ENCODE measurements at places on chromosomes 4 and X. TPM values are rescaled to one million over a fixed set of nuclear protein-coding genes. Genes with fewer than 3 reads are reported as not detected.

The SH3RF1 gene
- total RNA-seq = 0.68 TPM

GRCh38 chrX:106415276-106415895, 196.4 kb upstream of the RADX start:
- peak; percentile 53 for DNase-seq
- H3K36me3 ChIP-seq = no peaks in the 10 kb centered on the region
- H3K4me1 ChIP-seq = no peaks in the 10 kb centered on the region
- H3K27ac ChIP-seq = no peak overlapping the region

The TRIM61 gene
- total RNA-seq = 3.7 TPM

- no peaks in the 10 kb centered on the region for H3K36me3 ChIP-seq
- no peak overlapping the region for H3K27ac ChIP-seq
- no peaks in the 10 kb centered on the region for H3K27me3 ChIP-seq
- H3K4me3 ChIP-seq = no peak overlapping the region
- H3K4me1 ChIP-seq = no peaks in the 10 kb centered on the region
- DNase-seq = no peak
These were observed 121.9 kb downstream of the GASK1B start for GRCh38 chr4:158050942-158051341.

GRCh38 chrX:26466387-26466786, 250.4 kb downstream of the MAGEB5 start:
- no peaks in the 10 kb centered on the region for H3K27me3 ChIP-seq
- no peaks in the 10 kb centered on the region for H3K36me3 ChIP-seq
- H3K27ac ChIP-seq = no peak overlapping the region
- H3K4me3 ChIP-seq = no peak overlapping the region
- no peaks in the 10 kb centered on the region for H3K4me1 ChIP-seq

DNA sequence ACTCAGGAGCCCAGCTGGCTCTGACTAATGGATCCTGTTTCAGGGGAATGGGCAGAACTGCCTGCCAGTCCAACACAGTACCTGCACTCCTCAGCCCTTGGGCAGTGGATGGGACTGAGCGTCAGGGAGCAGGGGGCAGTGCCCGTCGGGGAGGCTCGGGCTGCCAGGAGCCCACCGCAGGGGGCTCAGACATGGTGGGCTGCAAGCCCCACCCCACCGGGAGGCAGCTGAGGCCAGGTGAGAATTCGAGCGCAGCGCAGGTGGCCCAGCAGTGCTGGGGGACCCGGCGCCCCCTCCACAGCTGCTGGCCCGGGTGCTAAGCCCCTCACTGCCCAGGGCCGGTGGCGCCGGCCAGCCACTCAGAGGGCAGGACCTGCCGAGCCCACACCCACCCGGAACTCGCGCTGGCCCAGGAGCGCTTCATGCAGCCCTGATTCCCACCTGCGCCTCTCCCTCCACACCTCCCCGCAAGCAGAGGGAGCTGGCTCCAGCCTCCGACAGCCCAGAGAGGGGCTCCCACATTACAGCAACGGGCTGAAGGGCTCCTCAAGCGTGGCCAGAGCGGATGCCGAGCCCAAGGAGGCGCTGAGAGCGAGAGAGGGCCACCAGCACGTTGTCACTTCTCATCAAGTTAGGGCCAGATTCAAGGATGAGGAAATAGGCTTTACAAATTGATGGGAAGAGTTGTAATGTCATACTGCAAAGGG, 668.8 kb downstream of the GALNTL6 start:
- H3K4me1 ChIP-seq = no peaks in the 10 kb centered on the region
- no peak overlapping the region for H3K27ac ChIP-seq
- no peak overlapping the region for H3K4me3 ChIP-seq
- no peaks in the 10 kb centered on the region for H3K27me3 ChIP-seq
- H3K36me3 ChIP-seq = no peaks in the 10 kb centered on the region
- no peak for DNase-seq

The TXK gene
- 7.6 TPM for total RNA-seq

DNA sequence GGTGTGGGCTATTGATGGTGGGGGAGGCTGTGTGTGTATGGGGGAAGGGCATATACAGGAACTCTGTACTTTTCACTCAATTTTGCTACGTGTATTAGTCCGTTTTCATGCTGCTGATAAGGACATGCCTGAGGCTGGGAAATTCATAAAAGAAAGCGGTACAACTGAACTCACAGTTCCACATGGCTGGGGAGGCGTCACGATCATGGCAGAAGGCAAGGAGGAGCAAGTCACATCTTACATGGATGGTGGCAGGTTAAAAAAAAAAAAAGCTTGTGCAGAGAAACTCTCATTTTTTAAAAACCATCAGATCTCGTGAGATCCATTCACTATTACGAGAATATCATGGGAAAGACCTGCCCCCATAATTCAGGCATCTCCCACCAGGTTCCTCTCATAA, 152.3 kb downstream of the NEK1 start:
- H3K27me3 ChIP-seq = no peaks in the 10 kb centered on the region
- H3K4me1 ChIP-seq = no peaks in the 10 kb centered on the region
- H3K4me3 ChIP-seq = no peak overlapping the region
- H3K36me3 ChIP-seq = peaks cover 13% of the 10 kb centered on the region
- no peak overlapping the region for H3K27ac ChIP-seq

The FHDC1 gene
- total RNA-seq = 0.05 TPM

DNA sequence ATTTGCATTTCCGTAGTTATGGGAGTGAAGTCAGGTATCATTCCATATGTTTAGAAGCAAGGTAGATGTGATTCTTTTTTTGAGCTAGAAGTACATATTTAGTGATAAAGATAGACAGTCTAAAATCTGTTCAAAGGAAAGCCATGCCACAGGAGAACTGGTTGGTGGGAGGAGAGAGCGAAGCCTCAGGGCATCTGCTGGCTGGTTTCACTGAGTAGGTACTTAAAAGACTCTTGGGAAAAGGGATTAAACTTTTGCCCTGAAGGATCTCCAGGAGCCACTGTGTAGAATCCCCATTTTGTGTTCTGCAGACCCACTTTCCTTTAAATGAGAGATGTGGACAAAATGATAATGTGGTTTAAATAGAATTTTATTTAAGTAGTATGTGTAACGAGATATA, 89.6 kb downstream of the SHROOM2 start:
- H3K4me1 ChIP-seq = no peaks in the 10 kb centered on the region
- DNase-seq = no peak
- H3K36me3 ChIP-seq = no peaks in the 10 kb centered on the region

The TMSB15A gene
- total RNA-seq = not detected

GRCh38 chrX:23610495-23610894, 56.8 kb upstream of the PRDX4 start:
- no peak overlapping the region for H3K4me3 ChIP-seq
- no peaks in the 10 kb centered on the region for H3K4me1 ChIP-seq
- H3K27ac ChIP-seq = no peak overlapping the region
- H3K27me3 ChIP-seq = peaks cover 3% of the 10 kb centered on the region

- peaks cover 33% of the 10 kb centered on the region for H3K4me1 ChIP-seq
- DNase-seq = peak; percentile 82
- H3K27me3 ChIP-seq = no peaks in the 10 kb centered on the region
- peaks cover 13% of the 10 kb centered on the region for H3K36me3 ChIP-seq
These were observed 30.5 kb upstream of the PRKX start for GRCh38 chrX:3743801-3744439.

- DNase-seq = peak; percentile 58
- H3K27me3 ChIP-seq = peaks cover 9% of the 10 kb centered on the region
- no peak overlapping the region for H3K27ac ChIP-seq
- peaks cover 5% of the 10 kb centered on the region for H3K4me1 ChIP-seq
- no peaks in the 10 kb centered on the region for H3K36me3 ChIP-seq
- H3K4me3 ChIP-seq = no peak overlapping the region
These were observed 78.7 kb upstream of the DCLK2 start for GRCh38 chr4:149999485-150000074.

The POU3F4 gene
- not detected for total RNA-seq

- H3K27me3 ChIP-seq = no peaks in the 10 kb centered on the region
- peak overlapping the region; percentile 78 for H3K4me3 ChIP-seq
- no peak for DNase-seq
These were observed 786 bp upstream of the ZFX start for GRCh38 chrX:24148535-24149350.

GRCh38 chr4:88291003-88291402, 6.6 kb upstream of the PPM1K start:
- H3K36me3 ChIP-seq = no peaks in the 10 kb centered on the region
- peaks cover 3% of the 10 kb centered on the region for H3K4me1 ChIP-seq
- no peak overlapping the region for H3K4me3 ChIP-seq
- DNase-seq = no peak

DNA sequence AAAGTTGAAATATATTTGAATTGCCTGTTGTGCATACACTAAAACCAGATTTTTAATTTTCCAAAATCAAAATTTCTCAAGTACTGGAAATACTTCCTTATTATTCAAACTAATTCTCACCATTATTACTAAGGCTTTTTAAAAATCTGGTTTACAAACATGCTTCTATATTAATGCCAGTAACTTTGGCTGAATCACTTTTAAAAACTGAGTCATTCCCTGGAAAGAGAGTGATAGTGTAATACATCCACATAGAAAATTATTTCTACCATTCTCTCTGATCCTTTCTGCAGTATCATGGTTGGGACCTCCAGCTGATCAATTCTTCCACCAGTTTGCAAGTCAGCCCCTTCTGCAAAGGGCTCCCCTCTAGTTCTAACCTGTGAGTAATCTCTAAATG, 165.3 kb upstream of the FAM241A start:
- no peak for DNase-seq
- no peaks in the 10 kb centered on the region for H3K4me1 ChIP-seq
- H3K36me3 ChIP-seq = no peaks in the 10 kb centered on the region
- peaks cover 8% of the 10 kb centered on the region for H3K27me3 ChIP-seq
- H3K4me3 ChIP-seq = no peak overlapping the region
- no peak overlapping the region for H3K27ac ChIP-seq

DNA sequence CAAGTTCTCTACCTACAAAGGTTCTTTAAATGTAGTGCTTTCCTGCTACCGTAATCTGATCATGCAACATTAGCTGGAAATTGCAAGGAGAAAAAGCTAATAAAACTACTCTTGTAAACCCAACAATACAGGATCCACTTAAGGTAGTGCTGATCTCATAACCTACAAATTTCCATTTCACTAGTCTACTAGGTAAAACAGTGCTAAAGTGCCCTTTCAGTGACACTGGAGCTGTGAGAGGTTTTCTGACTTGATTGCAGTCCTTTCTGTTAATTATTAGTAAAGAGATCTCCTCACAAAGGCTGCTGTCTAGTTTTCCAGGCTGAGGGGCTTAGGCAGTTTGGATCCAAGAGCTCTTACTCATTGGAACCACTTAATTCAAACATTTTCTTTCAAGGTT, 1118.7 kb downstream of the SH3BGRL start:
- H3K4me1 ChIP-seq = no peaks in the 10 kb centered on the region
- H3K27me3 ChIP-seq = no peaks in the 10 kb centered on the region
- no peak overlapping the region for H3K4me3 ChIP-seq
- no peak for DNase-seq
- H3K36me3 ChIP-seq = no peaks in the 10 kb centered on the region

The ADAM29 gene
- total RNA-seq = not detected

GRCh38 chr4:65999518-65999871, 329.2 kb upstream of the EPHA5 start:
- H3K4me3 ChIP-seq = no peak overlapping the region
- no peak for DNase-seq
- no peaks in the 10 kb centered on the region for H3K36me3 ChIP-seq

The SYNPO2 gene
- total RNA-seq = 0.14 TPM

The STAG2 gene
- total RNA-seq = 101 TPM

GRCh38 chr4:167041524-167041923, 192.8 kb downstream of the SPOCK3 start:
- no peak overlapping the region for H3K27ac ChIP-seq
- DNase-seq = no peak
- H3K4me3 ChIP-seq = no peak overlapping the region
- H3K4me1 ChIP-seq = no peaks in the 10 kb centered on the region
- no peaks in the 10 kb centered on the region for H3K36me3 ChIP-seq
- no peaks in the 10 kb centered on the region for H3K27me3 ChIP-seq

GRCh38 chr4:118683513-118683912, 1.7 kb upstream of the METTL14 start:
- H3K36me3 ChIP-seq = peaks cover 3% of the 10 kb centered on the region
- no peak overlapping the region for H3K27ac ChIP-seq
- peaks cover 2% of the 10 kb centered on the region for H3K27me3 ChIP-seq
- H3K4me1 ChIP-seq = peaks cover 11% of the 10 kb centered on the region
- H3K4me3 ChIP-seq = no peak overlapping the region
- no peak for DNase-seq

- H3K36me3 ChIP-seq = no peaks in the 10 kb centered on the region
- H3K27ac ChIP-seq = no peak overlapping the region
- H3K4me3 ChIP-seq = no peak overlapping the region
- peaks cover 9% of the 10 kb centered on the region for H3K27me3 ChIP-seq
These were observed 533 bp downstream of the GPR173 start for GRCh38 chrX:53049127-53049517.

- DNase-seq = no peak
- no peak overlapping the region for H3K27ac ChIP-seq
- H3K36me3 ChIP-seq = no peaks in the 10 kb centered on the region
- no peak overlapping the region for H3K4me3 ChIP-seq
- no peaks in the 10 kb centered on the region for H3K27me3 ChIP-seq
- H3K4me1 ChIP-seq = peaks cover 2% of the 10 kb centered on the region
These were observed 120.4 kb downstream of the NDST3 start for GRCh38 chr4:118154649-118155048.

DNA sequence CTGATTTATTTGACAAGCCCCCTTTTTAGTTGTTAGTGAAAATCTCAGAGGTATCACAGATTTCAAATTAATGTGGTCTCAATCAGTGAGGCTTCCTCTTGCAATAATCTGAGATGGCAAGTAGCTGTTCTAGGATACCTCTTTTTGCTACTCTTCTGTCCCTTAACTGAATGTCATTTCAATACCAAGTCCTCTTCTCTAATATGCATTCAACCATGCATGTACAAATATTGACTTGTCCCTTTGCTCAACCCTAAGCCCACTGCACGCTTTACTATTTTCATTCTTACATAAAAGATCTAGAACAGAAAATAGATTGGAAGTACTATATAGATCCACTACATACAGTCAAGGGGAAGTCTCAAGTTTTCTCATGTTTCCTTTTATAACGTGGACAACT, 164.2 kb downstream of the CBR4 start:
- DNase-seq = no peak
- no peak overlapping the region for H3K27ac ChIP-seq
- H3K4me1 ChIP-seq = peaks cover 20% of the 10 kb centered on the region
- H3K27me3 ChIP-seq = peaks cover 4% of the 10 kb centered on the region
- H3K36me3 ChIP-seq = no peaks in the 10 kb centered on the region

DNA sequence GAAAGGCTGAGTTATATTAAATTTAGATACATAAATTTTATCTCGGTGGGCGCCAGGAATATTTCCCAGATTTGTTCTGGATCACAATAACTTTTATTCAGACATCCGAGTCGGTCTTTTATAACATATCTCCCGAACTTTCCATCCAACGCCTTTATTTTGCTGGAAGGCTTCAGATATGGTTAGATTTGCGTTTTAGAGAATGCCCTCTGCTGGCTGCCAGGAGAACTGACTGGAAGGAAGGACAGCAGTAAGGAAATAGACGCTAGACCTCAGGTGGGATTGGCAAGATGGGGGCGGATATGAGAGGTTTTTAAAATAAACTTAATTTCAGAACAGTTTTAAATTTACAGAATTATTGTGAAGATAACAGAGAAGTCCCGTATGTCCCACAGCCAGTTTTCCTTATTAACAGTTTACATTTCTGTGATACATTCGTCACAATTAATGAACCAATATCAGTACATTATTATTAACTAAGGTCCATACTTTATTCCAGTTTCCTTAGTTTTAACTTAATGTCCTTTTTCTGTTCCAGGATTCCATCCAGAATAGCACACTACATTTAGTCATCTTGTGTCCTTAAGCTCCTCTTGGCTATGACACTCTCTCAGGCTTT, 4.6 kb upstream of the KANTR start:
- no peak overlapping the region for H3K27ac ChIP-seq
- no peaks in the 10 kb centered on the region for H3K27me3 ChIP-seq
- H3K4me3 ChIP-seq = peak overlapping the region; percentile 87
- peaks cover 27% of the 10 kb centered on the region for H3K4me1 ChIP-seq

GRCh38 chr4:115489279-115489678, 375.9 kb upstream of the NDST4 start:
- no peaks in the 10 kb centered on the region for H3K4me1 ChIP-seq
- DNase-seq = no peak
- no peaks in the 10 kb centered on the region for H3K27me3 ChIP-seq
- H3K27ac ChIP-seq = no peak overlapping the region
- no peak overlapping the region for H3K4me3 ChIP-seq

The DCLK2 gene
- total RNA-seq = not detected

Measured in activated CD4-positive, alpha-beta T cell treated with anti-CD3 and anti-CD28 coated beads, Interleukin-2, amount 10 ng/mL, durations not matched to agents 24 days and 14 days (primary cell).